ENCODE measurements at places on chromosomes 2 and 18.

- no peak for DNase-seq
Observed at GRCh38 chr2:39584283-39584965, 81.3 kb upstream of the TMEM178A start.

- DNase-seq: no peak
Observed at GRCh38 chr2:102677244-102678215, 58.2 kb downstream of the SLC9A2 start.

- DNase-seq: no peak
Observed at GRCh38 chr2:207632575-207633493, 7.6 kb upstream of the METTL21A start.

GRCh38 chr2:190843890-190844699 is 36.5 kb upstream of the GLS start:
- no peak for DNase-seq

GRCh38 chr2:67883316-67884087 is 179.3 kb downstream of the C1D start:
- DNase-seq: no peak

DNA sequence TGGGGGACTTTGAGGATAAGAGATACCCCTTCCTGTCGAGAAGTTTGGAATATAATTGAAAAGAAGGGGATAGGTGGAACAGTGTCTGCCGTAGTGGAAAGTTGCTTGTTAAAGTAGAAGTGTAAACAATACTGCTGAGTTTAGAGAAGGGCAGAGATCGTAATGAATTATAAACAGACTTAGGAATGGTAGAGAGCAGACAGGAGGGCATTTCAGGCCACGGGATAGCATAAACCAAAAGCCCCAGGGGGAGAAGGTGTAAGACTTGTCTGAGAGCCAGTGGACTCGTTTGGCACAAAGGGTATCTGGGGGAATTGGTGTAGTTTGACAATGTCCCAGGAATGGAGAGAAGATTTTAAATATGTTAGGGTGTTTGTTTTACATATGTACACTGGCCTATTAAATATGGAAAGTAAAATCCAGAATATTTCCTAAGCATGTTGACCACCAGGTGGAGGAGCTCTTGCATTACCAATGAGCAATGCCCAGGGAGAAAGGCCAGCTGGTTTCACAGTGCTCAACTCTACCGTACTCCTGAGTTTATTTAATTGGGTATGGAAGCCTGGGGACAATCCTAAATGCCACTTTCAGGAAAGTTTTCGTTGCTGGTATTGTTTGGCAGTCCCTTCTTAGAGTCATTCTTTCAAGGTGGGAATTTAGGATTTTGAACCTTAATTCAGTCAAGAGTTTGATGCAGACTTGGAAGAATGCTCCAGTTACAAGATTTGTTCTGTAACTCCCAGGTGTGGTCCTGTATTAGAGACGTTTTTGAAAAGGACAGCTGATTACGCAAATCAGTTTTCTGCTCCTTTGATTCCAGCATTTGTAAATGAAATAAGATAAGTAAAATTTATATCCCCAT is 7.5 kb downstream of the COPS8 start:
- DNase-seq: no peak

DNA sequence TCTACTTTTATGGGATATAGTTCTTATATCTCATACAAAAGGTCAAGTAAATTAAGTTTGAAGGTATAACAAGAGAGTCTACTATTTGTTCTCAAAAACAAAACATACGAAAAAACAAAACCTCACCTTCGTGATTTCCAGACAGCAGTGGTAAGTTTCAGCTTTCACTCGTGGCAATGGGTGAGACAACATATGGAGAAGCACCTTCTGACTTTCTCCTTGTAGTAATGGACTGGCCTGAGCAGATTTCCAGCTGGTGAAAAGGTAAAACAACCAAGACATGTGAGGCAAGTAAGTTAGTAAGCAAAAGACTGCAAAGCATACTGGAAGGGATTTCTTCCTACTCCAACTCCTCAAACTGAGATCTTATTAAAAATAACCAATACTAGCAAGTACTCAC is 39.6 kb downstream of the RTTN start:
- no peak for DNase-seq

GRCh38 chr2:46299365-46300263 is 2.4 kb downstream of the EPAS1 start:
- no peak for DNase-seq

DNA sequence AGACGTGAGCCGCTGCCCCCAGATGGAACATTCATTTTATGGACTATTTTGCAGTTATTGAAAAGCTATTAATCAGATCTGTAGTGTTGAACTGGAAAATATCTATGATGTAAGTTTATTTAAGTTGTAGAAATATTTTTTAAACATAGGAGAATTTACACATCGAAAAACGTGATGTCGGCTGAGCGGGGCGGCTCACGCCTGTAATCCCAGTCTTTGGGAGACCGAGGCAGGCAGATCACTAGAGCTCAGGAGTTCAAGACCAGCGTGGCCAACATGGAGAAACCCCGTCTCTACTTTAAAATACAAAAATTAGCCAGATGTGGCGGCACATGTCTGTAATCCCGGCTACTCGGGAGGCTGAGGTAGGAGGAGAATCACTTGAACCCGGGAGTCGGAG is 2.0 kb upstream of the TIA1 start:
- DNase-seq: no peak

- DNase-seq: no peak
Observed at GRCh38 chr2:31238906-31239592, 5.1 kb downstream of the EHD3 start.
